T-helper 1 cell treated with Interleukin-12 subunit alpha and Interleukin-12 subunit beta and Interleukin-4 antibody, amounts not matched to agents 30 ng/mL and 1 ng/mL, for 36 hours (primary cell): ENCODE measurements at places on chromosomes 4 and X. TPM values are rescaled to one million over a fixed set of nuclear protein-coding genes. Genes with fewer than 3 reads are reported as not detected.

CSAG1 gene
- not detected in 2 replicates for total RNA-seq

CYTL1 gene
- total RNA-seq: not detected in 2 replicates

RASGEF1B gene
- total RNA-seq: 1.2 and 1.6 TPM in 2 replicates

CFAP99 gene
- total RNA-seq: not detected in 2 replicates

SYTL5 gene
- total RNA-seq: not detected in 2 replicates

MED12 gene
- total RNA-seq: 74.6 and 87.2 TPM in 2 replicates

FREM3 gene
- 0.05 TPM in 1 of 2 replicates, not detected in the other for total RNA-seq

SLC6A14 gene
- total RNA-seq: not detected in 2 replicates

TLR3 gene
- 0.51 and 0.66 TPM in 2 replicates for total RNA-seq

RHOXF2 gene
- total RNA-seq: not detected in 2 replicates

TMSB15C gene
- 3.3 and 4.6 TPM in 2 replicates for total RNA-seq

ZNF141 gene
- 25.3 and 26.3 TPM in 2 replicates for total RNA-seq

PLP2 gene
- total RNA-seq: 89.0 and 90.7 TPM in 2 replicates

PAGE2B gene
- total RNA-seq: 0.63 TPM in 1 of 2 replicates, not detected in the other

SLC7A11 gene
- total RNA-seq: 3.7 and 4.0 TPM in 2 replicates

MAGEB17 gene
- total RNA-seq: not detected in 2 replicates

TSR2 gene
- total RNA-seq: 33.9 and 34.8 TPM in 2 replicates

ZAR1 gene
- total RNA-seq: not detected in 2 replicates

CFI gene
- total RNA-seq: not detected in 2 replicates

UGT8 gene
- total RNA-seq: 0.12 TPM in 1 of 2 replicates, not detected in the other

RASL11B gene
- total RNA-seq: 0.17 TPM in 2 replicates

CDK16 gene
- 49.9 and 57.9 TPM in 2 replicates for total RNA-seq
